NCI-H2081 treated with DMSO at 0.1 percent for 48 hours (cell line): ENCODE measurements at places on chromosomes 6 and 20.

- DNase-seq, result no peak
These were observed 292.3 kb upstream of the EYS start for GRCh38 chr6:65999288-65999791.

DNA sequence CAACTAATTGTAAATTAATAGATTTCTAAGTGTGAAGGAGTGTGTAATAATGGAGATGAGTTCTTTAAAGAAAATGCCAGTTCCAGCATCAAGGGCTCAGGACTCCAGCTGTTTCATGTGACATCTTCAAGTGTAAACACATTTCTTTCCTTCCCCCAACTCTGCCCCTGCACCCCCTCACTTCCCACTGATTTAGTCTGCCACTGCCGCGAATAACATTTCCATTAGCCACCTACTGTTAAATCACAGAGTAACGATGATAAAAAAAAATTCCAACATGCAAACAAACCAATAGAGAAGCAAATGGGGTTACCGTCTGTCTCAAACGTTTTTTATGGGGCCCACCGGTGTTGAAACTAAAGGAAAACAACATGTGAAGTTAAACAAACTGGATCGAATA lies 414.3 kb downstream of the SAMD5 start:
- no peak for DNase-seq

- no peak for DNase-seq
These were observed 167.8 kb downstream of the JARID2 start for GRCh38 chr6:15413466-15414234.

- peak; percentile 10 for DNase-seq
These were observed 21.6 kb downstream of the CFAP61 start for GRCh38 chr20:20073801-20074371.

GRCh38 chr6:38281126-38281525 lies 358.6 kb downstream of the BTBD9 start:
- no peak for DNase-seq

DNA sequence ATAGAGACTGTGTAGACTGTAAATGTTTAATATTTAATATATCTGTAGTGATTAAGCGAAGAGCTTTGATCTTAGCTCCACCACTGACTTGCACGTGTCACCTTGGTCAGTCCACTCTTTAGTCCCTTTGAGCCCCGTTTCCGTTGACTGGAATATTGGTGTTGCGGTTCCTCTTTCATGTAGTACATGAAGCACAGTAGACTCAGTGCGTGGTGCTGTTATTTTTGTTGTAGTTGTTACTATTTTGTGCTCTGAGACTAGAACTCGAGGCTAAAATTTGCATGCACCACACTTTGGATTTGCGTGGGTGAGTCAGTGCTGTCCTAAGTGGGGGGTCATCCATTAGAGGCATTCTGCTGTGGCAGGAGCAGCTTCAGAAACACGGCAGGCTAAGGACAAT lies 291.4 kb downstream of the QKI start:
- no peak for DNase-seq

DNA sequence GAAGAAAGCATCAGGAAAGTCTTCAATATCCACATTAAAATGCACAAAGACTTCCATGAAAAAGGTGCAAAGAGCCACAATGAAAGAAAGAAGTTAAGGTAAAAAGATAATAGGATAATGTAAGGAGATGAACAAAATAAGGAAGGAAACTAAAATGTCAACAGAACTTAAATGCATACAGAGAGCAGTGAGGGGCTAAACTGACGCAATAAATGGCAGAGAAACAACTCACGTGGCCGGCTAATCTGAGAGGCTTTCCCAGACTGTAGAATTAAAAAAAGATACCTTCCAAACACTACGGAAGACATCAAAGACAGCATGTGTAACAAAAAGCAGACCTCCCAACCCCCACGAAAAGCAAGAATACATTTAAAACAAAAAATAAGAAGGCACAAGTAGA lies 73.7 kb downstream of the GMDS start:
- DNase-seq, result no peak

- DNase-seq, result no peak
These were observed at the start of gene ADGRG6 for GRCh38 chr6:142301651-142302391. ADGRG6 (plus strand) TSS chr6:142302007; CDS start chr6:142302330, 323 bp downstream.

DNA sequence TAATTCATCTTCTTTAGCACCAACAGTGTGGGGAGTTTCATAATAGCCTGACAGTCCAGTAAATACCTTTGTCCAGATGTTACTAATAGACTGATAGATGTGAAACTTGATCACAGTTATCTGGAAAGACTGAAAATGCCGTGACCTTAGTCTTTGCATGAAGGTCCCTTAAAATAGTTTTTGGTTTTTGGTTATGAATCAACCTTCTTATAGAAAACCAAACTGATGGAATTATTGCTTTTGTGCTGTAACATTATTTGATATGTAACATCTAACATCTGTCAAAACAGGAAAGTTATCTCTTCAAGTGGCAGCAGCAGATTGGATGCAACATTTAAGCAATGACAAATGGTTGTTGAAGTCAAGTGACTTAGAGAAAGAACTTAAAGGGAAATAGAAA lies 190.4 kb downstream of the DOK5 start:
- no peak for DNase-seq

- no peak for DNase-seq
These were observed 141.2 kb upstream of the KCNG1 start for GRCh38 chr20:51163996-51164600.

DNA sequence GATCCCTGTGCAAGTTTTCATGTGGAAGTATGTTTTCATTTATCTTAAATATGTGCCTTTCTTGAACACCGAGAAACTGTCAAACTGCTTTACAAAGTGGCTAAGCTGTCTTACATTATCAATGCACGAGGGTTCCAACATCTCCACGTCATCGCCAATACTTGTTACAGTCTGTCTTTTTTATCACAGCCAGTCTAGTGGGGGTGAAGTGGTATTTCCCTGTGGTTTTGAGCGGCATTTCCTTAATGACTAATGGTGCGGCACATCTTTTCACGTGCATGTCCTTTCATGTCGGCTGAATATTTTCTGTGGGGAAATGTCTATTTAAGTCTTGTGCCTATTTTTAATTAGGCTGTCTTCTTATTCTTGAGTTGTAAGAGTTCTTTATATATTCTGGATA lies 280.4 kb downstream of the FOXC1 start:
- no peak for DNase-seq

- no peak for DNase-seq
These were observed 313.3 kb downstream of the RNGTT start for GRCh38 chr6:88650029-88650619.

- no peak for DNase-seq
These were observed 28.4 kb downstream of the VSTM2L start for GRCh38 chr20:37931153-37931922.

- no peak for DNase-seq
These were observed 96.3 kb upstream of the ZBTB24 start for GRCh38 chr6:109579361-109579760.

GRCh38 chr6:66210964-66211363 lies 503.9 kb upstream of the EYS start:
- no peak for DNase-seq

DNA sequence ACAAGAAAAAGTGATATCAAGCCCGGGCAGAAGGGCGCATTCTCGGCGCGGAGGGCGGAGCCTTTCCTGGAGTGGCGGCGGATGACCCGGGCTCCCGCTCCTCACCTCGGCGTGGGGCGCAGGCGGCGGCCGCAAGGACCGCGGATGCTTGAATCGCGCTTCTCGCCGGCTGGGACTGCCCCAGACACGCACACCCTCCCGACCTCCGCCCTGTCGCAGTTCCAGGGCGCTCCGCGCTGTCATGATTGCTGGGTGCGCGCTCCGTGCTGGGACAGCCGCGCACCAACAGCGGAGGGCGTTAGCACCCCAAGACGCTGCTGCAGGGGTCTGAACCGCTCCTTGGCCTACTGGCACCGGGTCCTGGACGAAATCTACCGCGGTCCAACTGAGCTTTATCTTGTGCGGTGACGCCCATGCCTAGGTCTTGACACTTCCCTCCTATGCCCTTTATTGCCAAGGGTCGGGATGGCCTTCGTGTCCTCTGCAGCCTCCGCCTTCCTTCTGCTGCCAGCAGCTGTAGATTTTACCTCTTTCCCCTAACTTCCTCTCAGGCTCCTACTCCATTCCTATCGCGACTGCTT lies 43.3 kb downstream of the IRAK1BP1 start:
- DNase-seq, result no peak

- no peak for DNase-seq
These were observed 40.4 kb upstream of the TBC1D7 start for GRCh38 chr6:13368731-13369115.

GRCh38 chr6:35016502-35017321 lies 124.4 kb downstream of the TCP11 start:
- no peak for DNase-seq

DNA sequence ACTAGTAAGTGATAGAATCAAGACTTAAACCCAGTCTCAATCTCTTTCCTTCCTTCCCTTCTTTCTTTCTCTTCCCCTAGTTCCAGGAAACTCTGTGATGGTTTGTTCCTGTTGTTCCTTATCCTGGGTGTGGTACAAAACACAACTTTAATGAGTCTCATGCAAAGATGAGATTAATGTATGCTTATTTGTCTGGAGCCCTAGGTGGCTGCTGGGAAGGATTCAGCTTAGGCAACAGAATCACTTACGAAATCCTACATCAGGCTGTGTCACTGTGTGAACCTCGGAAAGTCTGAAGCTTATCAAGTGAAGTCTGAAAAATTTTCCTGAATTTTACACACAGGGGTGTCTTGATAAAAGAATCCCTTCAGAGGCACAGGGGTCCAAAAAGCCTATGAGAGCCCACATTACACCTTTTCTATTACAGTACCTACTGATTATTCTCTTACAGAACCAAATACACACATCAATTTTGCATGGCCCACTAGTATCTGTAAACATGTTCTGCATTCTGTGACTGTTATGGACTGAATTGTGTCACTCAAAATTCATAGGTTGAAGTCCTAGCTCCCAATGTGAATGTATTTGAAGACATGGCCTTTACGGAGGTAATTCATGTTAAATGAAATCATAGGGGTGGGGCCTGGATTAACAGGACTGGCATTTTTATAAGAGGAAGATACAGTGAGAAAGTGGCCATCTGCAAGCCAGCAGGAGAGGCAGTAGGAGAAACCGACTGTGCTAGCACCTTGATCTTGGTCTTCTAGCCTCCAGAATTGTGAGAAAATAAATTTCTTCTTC lies 144.7 kb downstream of the MYB start:
- DNase-seq, result no peak

- no peak for DNase-seq
These were observed 141.6 kb downstream of the EYA2 start for GRCh38 chr20:47036091-47036870.

GRCh38 chr20:16922834-16923233 lies 174.7 kb downstream of the OTOR start:
- no peak for DNase-seq

- no peak for DNase-seq
These were observed 228.7 kb downstream of the GJA1 start for GRCh38 chr6:121664158-121664557.

- DNase-seq, result no peak
These were observed 73.0 kb downstream of the SHPRH start for GRCh38 chr6:145891126-145891525.
